ENCODE measurements at places on chromosomes 6 and 20.

- no peak for DNase-seq
Measured at GRCh38 chr6:63149730-63150129, 61.5 kb upstream of the FKBP1C start.

- peak; percentile 31 for DNase-seq
Measured at GRCh38 chr20:40962733-40963504, 65.7 kb upstream of the TOP1 start.

GRCh38 chr20:49712646-49712995, 1.1 kb downstream of the B4GALT5 start:
- no peak for DNase-seq

- no peak for DNase-seq
Measured at GRCh38 chr6:166578536-166579236, 7.8 kb downstream of the RAMACL start.

GRCh38 chr6:47655719-47656595, 42.4 kb upstream of the ADGRF4 start:
- DNase-seq, result no peak

- no peak for DNase-seq
Measured at GRCh38 chr6:113694278-113695077, 162.7 kb upstream of the MARCKS start.

GRCh38 chr6:129501740-129502660, 208.0 kb downstream of the ARHGAP18 start:
- no peak for DNase-seq

DNA sequence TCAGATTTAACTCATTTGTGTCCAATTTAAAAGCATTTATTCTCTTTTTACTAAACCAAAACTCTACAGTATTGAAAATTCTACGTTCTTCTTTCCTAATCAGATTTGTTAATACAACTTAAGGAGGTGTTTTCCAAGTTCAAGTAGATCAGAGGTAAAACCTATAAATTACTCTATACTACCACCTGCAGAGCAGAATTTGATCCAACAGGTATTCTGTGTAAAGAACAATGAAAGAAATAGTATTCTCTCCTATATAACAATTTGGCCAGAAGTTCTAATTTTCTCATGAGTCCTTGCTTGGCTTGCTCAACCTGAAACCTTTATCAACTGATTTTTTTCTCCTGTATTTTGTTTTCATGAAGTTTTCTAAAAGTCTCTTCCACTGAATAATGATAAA, 28.5 kb upstream of the DST start:
- DNase-seq, result no peak
